ENCODE measurements at places on chromosomes 1 and 21.

- DNase-seq: no peak
Measured at GRCh38 chr1:32376199-32376598, 13.9 kb downstream of the TSSK3 start.

GRCh38 chr1:231387770-231388669 is 34.1 kb downstream of the EGLN1 start:
- peak; percentile 46 for DNase-seq

DNA sequence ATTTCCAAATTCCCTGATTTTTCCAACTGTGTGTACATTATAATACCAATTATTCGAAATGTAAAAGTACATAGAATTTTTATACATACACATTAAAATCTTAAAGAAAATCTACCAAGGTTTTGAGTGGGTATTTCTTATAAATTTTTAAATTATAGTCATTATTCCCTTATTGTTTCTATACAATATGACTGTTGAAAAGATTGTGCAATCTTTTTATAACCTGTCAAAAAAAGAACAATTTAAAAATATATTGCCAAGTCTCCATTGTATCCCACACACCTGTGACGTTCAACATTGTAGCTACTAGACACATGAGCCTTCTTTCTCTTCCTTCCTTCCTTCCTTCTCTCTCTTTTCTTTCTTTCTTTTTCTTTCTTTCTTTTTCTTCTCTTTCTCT is 473.2 kb upstream of the CHRM3 start:
- no peak for DNase-seq

DNA sequence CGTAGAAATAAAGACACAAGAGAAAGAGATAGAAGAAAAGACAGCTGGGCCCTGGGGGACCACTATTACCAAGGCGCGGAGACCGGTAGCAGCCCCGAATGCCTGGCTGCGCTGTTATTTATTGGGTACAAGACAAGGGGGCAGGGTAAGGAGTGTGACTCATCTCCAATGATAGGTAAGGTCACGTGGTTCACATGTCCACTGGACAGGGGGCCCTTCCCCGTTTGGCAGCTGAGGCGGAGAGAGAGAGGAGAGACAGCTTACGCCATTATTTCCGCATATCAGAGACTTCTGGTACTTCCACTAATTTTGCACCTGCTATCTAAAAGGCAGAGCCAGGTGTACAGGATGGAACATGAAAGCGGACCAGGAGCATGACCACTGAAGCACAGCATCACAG is 4.1 kb upstream of the TPRG1L start:
- DNase-seq: no peak

DNA sequence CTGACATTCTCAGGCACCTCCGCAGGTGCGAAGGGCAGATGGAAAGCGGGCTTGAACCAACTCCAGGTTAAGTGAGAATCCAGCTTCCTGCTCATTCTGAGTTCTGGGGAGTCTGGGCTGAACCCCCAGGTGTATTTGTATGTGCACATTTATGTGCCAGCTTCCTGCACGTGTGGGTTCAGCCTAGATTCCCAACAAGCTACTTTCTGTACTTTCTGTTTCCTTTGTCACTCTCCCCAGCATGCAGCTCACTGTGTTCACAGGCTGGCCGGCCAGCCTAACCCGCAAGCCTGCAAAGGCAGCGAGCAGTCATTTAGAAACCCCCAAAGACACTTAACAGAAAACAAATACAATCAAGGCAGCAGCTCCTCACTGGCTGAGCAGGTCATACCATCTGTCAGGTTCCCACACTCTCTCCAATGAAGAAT is 1.3 kb upstream of the IL19 start:
- no peak for DNase-seq

GRCh38 chr1:30137001-30137400 is 586.4 kb downstream of the MATN1 start:
- no peak for DNase-seq

GRCh38 chr1:68383092-68383491 is 66.7 kb downstream of the RPE65 start:
- DNase-seq: no peak

- peak; percentile 65 for DNase-seq
Measured at GRCh38 chr1:181101581-181102226, 13.2 kb downstream of the IER5 start.

- DNase-seq: no peak
Measured at GRCh38 chr1:41573194-41573593, 88.7 kb upstream of the EDN2 start.

DNA sequence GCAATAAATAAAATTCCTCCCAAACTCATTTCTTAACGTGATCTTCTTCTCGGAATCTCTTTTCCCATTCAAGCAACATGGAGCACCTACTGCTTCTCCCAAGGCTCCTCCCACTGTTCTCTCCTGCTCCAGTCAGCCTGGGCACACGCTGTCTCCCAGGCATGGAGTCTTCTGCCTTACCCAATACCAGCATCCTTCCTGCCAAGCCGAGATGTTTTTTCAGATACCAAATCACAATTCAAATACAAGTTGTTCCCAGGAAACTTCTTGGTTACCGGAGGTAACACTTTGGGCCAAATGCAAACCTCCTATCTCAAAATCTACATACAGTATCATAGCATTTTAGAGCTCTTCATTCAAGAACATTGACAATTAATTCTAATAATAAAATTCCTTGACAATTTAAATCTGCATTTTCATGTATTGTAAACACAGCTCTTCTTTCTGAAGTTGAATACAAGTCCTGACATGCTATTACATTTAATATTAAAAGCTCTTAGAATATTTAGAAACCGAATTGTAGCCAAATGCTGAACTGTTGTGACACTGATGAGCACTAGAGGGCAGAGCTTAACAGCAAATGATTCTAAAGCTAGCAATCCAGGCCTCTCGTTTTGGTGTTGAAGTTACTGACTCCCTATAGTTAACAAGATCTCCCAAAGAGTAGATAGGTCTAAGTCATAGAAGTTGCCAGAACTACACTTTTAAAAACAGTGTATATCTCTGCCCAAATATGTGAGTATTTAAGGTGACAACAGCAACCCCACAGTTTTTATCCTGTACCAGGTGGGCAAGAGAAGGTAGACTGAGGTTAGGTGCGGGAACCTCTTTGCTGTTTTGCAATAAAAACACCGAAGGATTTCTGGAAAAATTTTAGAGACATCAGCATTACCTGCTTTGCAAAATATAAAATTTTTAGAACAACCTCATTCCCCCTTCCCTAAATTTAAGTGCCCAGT is 52.3 kb downstream of the BCAR3 start:
- peak; percentile 78 for DNase-seq

DNA sequence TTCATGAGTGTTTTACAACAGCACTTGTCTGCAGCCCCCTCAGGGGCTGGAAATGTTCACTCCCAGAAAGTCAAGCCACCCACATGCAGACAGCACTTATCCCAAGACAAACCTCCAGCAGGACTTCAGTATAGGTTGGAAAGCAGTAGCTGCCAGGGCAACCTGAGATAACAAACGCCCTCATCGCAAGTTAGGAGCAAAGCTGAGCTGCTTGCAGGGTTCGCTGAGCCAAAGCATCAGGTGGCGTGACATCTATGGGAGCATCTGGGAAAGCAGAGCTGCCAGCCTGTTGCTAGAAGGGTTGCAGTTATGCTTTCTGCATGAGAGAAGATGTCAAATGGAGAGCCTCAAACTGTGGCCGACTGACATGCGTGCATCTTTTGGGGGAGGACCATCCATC is 4.2 kb upstream of the STXBP3 start:
- peak; percentile 1 for DNase-seq

Data from AG10803 (cell line).